ENCODE measurements at places on chromosomes 5 and 9.

- no peak for DNase-seq
Measured at GRCh38 chr9:98639133-98639532, 69.6 kb downstream of the GABBR2 start.

GRCh38 chr9:89116064-89116804 lies 62.4 kb downstream of the SHC3 start:
- no peak for DNase-seq

DNA sequence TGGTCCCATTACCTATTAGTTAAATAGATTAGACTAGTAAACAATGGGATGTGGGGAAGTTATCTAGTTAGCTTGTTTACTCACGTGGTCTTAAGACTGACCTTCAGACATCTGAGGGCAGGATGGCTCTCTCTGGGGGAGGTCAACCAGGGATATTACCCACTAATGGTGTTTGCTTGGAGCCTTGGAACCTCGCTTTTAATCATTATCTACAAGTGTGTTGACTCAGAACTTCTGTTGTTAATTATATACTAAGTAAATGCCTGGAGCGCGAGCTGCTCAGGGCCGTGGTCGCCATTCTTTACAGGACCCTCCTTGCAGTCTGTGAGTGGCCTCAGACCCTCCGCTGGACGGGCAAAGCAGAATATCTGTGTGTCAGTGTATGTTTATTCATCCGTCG lies 48.5 kb upstream of the ZNF354A start:
- no peak for DNase-seq

DNA sequence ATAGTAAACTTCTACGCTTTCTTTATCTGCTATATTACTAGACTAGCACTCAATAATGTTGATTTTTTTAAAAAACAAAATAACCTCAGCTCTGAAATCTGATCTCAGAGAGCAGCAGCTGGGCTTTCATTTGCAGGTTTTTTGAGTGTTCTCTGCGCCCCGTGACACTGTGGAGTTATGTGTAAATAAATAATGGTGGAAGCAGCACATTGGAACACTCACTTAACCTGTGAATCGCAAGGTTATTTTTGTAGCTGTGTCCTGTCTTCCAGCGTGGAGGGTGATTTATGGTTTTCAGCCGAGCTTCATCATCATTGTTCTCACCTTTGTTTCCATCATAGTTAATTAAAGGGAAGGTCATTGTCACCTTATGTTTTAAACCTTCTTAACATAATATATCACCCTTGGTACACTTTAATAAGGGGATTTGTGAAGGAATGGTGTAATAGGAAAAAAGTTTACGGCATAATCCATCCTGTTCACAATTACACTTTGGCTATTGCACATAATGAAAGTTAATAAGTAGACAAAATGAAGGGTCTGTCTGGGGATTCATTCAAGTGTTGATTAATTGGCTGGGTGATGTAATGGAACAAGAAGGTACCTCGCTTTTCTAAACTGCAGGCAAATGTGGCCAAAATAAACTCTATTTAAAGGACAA lies 493.3 kb upstream of the ADAMTS16 start:
- DNase-seq, result no peak

DNA sequence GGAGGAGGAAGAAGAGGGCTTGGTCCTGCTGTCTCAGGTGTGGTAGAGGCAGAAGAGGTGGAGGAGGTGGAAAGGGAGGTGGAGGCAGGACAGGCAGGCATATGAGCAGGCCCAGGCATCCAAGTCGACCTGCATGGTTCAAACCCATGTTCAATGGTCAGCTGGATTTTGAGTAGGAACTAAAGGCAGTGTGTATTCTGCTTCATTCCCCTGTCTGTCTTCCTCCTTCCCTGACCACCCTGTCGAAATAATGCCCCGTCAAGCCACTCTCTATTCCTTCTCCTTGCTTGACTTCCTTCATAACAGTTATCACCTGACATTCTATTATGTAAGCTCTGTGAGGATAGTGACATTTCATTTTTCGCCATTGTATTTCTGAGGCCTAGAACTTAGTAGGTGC lies 34.8 kb downstream of the ATP6V0E1 start:
- no peak for DNase-seq

- DNase-seq, result no peak
Measured at GRCh38 chr5:13976867-13977830, 32.7 kb upstream of the DNAH5 start.

DNA sequence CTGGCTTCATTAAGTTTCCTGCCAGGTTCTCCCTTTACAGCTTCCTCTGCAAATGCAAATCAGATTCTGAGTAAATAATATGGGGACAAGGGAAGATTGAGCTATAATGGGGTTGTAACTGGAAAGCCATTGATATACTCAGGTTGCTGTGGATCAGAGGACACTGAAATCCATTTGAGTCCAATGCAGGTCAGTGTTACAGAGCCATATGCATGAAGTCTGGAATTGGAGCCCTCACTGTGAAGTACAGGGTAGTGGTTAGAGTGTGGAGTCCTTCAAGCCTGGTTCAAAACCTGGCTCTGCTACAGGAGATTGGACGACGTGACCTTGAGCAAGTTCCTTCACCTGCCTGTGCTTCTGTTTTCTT lies 48.7 kb downstream of the TIMD4 start:
- no peak for DNase-seq

- DNase-seq, result no peak
Measured at GRCh38 chr5:3380689-3381088, 214.9 kb upstream of the IRX1 start.

DNA sequence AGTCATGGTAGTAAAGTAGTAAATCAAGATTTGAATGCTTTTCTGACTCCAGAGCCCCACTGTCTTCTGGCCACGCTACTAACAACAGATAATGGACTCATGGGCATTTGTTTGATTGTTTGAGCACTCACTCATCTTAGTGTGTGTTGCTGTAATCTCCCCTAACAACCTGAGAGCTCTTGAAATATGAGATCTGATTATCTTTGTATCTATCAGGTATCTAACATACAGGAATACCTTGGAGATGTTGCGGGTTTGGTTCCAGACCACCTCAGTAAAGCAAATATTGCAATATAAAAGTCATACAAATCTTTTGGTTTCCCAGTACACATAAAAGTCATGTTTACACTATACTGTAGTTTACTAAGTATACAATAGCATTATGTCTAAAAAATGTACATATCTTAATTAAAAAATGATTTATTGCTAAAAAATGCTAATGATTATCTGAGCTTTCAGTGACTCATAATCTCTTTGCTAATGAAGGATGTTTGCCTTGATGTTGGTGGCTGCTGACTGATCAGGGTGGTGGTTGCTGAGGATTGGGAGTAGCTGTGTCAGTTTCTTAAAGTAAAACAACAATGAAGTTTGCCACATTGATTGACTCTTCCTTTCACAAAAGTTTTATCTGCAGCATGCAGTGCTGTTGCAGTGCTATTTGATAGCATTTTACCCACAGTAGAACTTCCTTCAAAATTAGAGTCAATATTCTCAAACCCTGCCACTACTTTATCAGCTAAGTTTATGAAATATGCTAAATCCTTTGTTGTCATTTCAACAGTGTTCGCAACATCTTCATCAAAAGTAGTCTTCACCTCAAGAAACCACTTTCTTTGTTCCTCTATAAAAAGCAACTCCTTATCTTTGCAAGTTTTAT lies 92.2 kb downstream of the ZNF462 start:
- no peak for DNase-seq

DNA sequence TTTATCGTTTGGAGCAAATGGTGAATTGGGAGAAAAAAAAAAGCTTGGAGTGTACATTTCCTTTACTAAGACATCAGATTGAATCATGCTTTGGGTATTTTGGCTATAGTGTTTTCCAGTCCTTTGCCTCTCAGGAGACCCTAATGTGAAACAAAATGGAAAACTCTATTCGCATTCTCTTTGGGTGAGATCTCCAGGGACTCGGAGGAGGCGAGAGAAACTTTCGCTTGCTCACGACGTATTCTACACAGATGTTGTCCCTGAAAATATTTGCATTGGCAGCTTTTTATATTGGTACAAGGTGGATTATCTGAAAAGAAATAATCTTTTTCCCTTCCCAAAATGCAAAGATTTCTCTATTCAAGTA lies 1240.1 kb upstream of the WWC1 start:
- DNase-seq, result no peak

DNA sequence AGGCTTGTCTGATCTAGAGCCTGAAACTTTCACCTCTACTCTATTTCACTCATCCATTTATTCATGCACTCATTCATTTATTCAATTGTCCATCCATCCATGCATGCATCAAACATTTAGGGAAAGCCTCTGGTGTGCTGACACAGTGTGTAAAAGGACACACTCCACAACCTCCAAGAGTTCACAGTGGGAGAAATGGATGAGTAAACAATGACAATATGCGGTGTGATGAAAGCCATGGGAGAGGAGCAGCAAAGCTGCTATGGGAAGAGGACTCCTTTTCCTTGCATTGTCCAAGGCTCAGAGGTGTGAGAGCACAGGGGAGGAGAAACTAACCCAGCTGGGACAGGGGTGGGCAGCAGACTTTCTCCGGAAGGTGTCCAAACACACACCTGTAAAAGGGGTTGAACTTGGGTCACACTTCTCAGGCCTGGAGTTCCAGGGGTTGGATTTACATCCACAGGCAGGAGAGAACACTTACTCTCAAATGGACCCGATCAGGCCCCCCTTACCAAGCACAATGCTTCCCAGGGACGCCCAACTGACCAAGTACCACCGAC lies 21.2 kb upstream of the PFDN1 start:
- DNase-seq, result no peak

- no peak for DNase-seq
Measured at GRCh38 chr9:89505911-89506310, 8.0 kb upstream of the SEMA4D start.

DNA sequence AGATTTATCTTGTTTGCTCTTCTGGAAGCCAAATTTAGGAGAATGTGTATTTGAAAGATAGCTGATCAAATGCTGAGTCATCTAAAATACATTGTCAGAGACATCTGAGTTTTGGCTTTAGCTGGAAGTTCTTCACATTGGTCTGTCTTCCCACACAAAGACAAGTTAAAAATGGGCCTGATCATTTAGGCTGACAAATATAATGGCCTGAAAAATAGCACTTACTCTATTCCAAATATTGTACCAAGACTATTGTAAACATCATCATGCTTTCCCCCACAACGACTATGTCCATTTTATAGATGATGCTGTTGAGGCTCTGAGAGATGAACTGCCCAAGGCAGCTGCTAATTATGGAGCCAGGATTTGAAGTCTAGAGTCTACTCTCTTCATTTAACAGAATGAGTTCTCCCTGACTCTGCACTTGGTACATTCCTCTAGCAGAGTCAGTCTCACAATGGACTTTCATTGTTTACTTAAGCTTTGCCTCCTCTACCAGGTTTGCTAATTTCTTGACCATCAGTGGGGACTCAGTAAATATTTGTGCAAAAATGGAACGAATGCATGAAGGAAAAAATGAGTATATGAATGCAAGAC lies 619.4 kb upstream of the KLF4 start:
- no peak for DNase-seq

DNA sequence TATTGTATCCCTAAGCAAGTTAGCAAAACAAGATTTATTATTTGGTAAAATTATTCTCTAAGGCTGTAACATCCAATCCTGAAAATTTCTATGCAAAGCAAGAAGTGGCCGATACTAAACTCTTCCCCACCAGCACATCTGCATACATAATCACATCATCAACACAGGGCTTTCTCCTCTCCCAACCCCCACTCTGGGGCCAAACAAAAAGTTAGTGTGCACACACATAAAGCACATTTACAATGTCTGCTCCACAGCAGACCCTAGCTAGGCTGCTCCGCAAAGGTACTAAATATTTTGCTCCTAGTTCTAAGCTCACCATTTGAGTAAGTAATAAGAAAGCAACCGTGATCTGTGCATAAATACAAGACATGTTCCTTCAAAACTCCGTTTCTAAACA lies 3.6 kb downstream of the RNF130 start:
- DNase-seq, result no peak

- no peak for DNase-seq
Measured at GRCh38 chr5:87807783-87808182, 395.1 kb upstream of the CCNH start.

DNA sequence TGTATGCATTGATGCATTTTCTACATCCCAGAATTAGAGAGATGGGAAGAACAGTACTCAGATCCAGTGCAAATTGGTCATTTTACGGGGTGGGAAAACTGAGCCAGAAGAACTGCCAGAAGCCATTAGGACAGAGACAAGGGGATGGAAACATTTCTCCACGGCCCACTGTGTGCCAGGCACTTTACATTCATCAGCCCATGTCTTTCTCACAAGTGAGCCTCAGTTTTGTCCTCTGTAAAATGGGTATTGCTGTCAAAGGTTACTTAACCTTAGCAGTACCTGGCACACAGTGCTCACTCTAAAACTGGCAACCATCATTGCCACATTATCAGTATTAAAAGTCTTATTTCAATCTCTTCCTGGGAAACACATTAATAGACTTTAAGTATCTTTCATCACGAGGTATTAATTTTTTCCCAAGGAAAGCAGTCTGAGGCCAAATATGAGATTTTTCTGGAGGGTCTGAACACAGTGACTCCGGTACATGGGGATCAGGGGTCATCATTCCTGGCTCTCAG lies 5.2 kb downstream of the DUSP1 start:
- no peak for DNase-seq

- DNase-seq, result no peak
Measured at GRCh38 chr9:131633491-131634031, 88.2 kb downstream of the PRRT1B start.

GRCh38 chr5:97534166-97534565 lies 351.1 kb upstream of the RIOK2 start:
- DNase-seq, result no peak

DNA sequence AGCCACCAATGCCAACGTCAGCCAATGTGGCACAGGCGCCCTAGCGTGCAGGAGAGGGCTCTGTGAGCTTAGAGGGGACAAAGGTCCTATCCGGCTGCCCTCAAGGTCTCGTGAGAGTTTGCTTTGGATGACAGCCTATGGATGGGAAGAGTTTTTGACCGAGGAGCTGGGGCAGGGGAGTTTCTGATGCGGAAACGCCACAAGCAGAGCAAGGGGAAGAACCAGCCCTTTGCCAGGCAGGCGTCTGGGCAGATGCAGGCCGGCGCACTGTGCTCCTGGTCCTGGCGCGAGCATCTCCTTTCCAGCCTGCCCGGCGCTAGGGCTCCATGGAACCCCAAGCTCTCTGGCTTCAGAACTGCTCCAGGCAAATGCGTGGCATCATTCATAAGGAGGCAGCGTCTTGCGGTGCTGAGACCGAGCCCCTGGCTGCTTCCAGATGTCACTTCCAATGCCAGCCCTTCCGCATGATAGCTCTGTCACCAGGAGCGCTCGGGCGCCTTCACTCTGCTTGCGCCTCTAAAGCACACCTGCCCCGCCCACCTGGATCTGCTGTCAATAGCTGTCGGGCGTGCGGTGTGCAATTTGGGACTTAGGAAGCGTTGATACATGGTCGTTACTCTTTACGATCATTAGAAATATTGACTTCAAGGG lies 374.9 kb upstream of the IRX1 start:
- DNase-seq, result no peak

GRCh38 chr5:112239996-112240395 lies 179.1 kb downstream of the EPB41L4A start:
- DNase-seq, result no peak

Data from activated T-cell treated with anti-CD3 and anti-CD28 coated beads, Interleukin-2, amount 50 U/mL, for 1 hour (primary cell).